ENCODE measurements at places on chromosomes 1 and 21. TPM values are rescaled to one million over a fixed set of nuclear protein-coding genes. Genes with fewer than 3 reads are reported as not detected.

- no peak for DNase-seq
Measured at GRCh38 chr1:95339377-95339776, 105.4 kb downstream of the RWDD3 start.

The CELA2B gene
- total RNA-seq, result 0.83 TPM

The LIX1L gene
- total RNA-seq, result 11.4 TPM

The SLC25A34 gene
- total RNA-seq, result 12.3 TPM

GRCh38 chr1:30807318-30808066 is 49.9 kb upstream of the LAPTM5 start:
- DNase-seq, result no peak

GRCh38 chr21:42146821-42147220 is 72.1 kb upstream of the ABCG1 start:
- DNase-seq, result no peak

The ARMH1 gene
- total RNA-seq, result 14.7 TPM

The CDC14A gene
- 2.2 TPM for total RNA-seq

- peak; percentile 94 for DNase-seq
Measured at GRCh38 chr1:43991476-43992231, at the start of gene CCDC24. Gene CCDC24, plus strand, starts transcription at chr1:43991599. Its CDS starts 280 bp downstream, at chr1:43991879.

DNA sequence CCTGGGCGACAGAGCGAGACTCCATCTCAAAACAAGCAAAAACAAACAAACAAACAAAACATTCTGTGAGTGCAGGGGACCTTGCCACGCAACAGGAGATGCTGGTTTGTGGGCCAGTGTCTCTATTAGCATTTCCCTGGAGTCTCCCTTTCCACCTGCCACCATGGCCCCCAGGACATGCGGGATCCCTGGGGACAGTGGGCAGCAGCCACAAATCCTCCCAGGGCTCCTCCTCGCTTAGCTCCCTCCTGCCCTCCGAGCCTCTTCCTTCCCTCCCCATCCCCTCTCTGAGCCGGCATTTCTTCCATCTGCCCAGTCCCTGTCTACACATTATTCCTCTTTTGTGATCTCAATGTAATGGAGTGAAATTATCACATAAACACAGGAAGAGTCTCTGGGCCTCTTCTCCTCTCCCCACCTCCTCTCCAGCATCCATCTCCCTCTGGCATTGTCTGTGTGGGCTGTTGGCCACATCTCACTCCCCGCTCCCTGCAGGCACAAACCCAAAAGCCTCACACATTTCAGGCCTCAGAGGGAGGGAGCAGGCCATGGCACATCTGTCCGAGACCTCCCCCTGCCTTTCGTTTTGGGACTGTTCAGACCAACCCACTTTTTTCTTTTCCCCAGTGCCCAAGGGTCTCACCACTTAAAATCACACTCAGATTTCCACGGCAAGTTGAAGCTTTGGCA is 144.3 kb downstream of the MIS18A start:
- no peak for DNase-seq

- DNase-seq, result no peak
Measured at GRCh38 chr1:156608036-156608674, 6.9 kb upstream of the GPATCH4 start.

The WASF2 gene
- total RNA-seq, result 27.9 TPM

DNA sequence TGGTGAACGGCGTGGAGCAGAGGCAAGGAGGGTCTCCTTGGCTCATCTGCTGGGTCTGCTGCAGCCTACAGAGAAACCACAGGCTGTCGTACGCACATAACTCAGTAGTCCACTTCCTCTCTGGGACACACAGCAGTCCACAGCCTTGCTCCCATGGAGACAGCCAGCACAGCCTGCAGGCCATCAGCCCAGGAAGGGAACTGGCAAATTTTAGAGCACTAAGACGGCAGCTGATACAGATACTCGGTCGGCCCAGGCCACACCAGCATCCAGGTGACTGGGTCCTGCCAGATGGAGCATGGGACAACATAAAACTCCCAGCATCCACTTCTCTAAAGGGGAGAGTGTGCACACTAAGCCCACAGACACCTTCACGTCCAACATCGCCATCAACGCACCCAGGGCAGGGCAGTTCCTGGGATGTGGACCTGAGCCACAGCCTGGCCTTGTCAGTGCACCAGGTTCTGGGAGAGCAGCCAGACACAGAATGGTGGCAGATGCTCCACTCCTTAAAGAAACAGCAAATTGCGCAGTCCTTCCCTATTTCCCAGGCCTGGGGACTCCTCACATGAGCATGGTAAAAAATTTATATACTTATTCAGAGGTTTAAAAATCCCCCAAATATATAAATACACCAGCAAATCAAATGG is 247.1 kb upstream of the RAB4A start:
- no peak for DNase-seq

DNA sequence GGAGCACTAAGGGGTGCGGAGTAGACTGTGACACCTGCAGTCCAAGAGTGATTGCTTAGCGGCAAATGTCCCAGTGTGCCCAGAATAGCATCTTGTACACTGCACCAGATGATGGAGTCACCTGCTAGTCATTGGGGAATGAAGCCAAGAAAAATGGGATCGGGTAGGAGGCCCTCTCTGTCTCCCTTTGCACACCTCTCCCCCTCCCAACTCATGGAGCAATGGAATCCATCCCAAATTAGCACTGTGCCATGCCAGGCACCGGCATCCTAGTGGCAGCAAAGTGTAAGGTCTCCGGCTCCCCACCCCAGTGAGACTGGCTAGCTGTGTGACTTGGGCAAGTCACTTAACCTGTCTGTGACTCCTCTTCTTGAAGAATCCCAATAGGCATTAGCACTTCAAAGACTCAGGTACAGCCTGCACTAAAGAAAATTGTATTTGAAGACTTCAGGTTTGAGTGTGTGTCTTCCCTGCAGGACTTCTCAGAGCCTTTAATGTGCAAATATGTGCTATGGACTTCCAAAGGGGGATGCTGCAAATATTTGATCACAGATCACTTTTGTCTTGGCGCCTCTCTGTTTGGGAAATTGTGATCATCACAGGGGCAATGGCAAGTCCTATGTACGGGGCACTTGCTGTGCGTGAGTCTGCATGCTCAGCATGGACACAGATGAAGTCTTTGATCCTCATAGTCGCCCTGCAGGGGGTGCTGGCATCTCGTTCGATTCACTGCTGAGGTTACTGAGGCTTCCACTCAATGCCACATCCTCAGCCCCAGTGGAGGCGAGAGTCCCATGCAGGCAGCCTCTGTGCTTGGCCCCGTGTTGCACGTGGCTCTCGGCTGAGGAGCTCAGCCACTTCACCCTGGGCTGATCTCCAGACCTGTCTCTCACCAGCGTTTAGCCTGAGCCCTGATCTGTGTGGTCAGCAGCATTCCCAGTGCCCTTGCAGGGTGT is 272.9 kb upstream of the C1orf174 start:
- peak; percentile 33 for DNase-seq

DNA sequence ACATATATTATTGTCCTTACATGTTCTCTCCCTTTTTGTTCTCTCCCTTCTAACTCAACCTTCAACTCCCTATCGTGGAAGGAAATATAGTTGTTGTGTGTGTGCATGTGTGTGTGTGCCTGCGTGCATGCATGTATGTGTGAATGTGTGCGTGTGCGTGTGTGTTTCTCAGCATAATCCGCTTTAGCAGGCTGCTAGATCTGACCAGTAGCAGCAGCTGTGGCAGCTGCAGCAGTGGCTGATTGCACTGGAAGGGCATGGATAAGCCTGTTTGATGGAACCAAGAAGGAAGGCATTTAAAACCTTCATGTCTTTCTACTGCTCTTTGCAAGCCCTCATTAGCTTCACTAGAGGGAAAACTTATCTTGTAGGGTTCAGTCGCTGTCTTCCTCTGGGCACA is 65.6 kb upstream of the IRF2BP2 start:
- DNase-seq, result no peak

GRCh38 chr1:94305704-94306103 is 68.3 kb upstream of the ARHGAP29 start:
- no peak for DNase-seq

DNA sequence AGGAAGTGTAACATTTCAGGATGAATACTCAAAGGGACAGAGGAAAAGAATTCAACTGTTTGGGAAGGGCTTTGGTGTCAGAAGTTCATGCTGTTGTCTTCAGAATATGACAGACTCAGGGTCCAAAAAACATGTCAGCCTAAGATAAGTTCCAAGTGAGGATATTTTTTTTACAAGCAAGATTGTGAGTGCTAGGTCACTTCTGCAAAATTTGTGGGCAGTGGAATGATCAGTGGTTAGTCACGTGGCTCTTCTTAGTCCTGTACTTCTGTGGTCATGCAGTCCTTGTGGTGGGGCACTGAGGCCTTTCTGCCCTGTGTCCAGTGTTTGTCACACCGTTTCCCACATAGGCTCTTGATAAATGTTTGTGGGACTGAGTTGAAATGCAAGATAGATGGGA is 5.2 kb downstream of the RGL1 start:
- DNase-seq, result no peak

DNA sequence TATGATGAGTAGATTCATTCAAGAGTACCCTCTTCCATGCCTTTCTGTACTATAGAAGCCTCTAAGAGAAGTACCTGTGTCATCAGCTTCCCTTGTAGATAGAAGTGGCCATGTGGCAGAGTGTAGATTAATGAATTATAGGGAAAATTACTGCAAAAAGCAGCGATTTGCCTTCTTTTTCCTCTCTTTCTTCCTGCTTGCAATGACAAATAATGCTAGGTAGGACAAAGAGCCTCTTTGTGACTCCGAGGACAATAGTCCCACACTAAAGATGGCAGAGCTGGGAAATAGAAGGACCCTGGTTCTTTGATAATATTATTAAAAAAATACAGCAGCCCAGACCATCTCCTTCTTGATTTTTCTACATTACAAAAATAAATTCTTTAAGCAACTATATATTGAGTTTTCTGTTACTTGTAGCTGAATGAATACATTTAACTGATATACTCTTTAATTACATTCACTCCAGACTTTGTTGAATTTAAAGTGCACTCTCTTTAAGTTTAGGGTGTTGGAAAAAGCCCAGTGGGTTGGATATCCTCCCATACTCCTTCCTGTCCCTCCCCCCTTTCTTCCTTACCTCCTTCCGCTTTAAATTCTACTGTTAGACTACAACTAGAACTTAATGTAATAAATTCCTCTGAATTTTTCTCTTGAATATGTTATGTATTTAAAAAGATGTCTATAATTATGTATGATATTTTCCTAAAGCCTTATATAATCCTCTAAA is 198.2 kb upstream of the APP start:
- no peak for DNase-seq

- no peak for DNase-seq
Measured at GRCh38 chr1:167659450-167659849, 29.4 kb downstream of the RCSD1 start.

The FCN3 gene
- total RNA-seq, result 101 TPM

The HTR6 gene
- total RNA-seq, result not detected

GRCh38 chr1:213693864-213694263 is 293.9 kb upstream of the PROX1 start:
- DNase-seq, result no peak
